Fibroblast of mammary gland (primary cell): ENCODE measurements at places on chromosomes 7 and 10.

DNA sequence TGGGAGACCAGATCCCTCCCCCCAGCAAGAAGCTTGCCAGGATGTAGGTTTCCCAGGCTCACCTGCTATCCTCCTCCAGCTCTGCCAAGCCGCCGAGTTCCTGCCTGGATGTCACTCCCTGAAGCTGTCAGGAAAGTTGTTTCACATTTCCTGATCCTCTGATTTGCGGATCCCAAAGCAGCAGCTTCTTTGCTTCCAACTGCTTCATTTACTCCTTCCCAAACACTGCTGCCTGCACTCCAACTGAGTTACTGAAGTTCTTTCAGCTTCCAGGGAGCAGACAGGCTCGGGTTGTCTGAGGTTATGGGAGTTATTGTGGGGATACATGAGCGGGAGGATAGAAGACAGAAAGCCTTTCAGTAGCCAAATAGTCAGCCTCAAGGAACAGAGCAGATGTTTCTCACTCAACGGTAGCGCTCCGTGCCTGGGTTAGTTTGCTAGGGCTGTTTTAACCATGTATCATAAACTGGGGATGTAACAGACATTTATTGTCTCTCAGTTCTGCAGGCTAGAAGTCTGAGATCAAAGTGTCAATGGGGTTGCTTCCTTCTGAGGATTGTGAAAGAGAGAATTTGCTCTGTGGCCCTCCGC is 516.0 kb downstream of the REEP3 start:
- no peak for DNase-seq

- no peak for DNase-seq
Observed at GRCh38 chr7:489876-490275, 29.8 kb downstream of the PDGFA start.

DNA sequence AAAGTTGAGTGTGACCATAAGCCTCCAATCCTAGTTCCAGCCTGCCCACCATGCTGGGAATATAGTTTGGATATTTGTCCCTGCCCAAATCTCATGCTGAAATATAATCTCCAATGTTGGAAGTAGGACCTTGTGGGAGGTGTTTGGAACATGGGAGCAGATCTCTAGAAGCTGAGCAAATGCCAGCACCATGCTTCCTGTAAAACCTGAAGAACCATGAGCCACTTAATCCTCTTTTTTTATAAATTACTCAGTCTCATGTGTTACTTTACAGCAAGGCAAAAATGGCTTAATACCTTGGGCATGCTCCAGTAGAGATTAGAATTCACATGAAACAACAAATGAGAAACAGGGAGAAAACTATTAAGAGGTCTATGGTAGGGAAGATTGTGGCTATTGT is 27.2 kb downstream of the STEAP1 start:
- DNase-seq, result no peak

- no peak for DNase-seq
Observed at GRCh38 chr10:80283119-80283518, 6.3 kb downstream of the MAT1A start.

GRCh38 chr7:43568529-43568928 is 14.4 kb upstream of the STK17A start:
- peak; percentile 47 for DNase-seq

- DNase-seq, result no peak
Observed at GRCh38 chr10:77284797-77285196, 352.8 kb downstream of the KCNMA1 start.

DNA sequence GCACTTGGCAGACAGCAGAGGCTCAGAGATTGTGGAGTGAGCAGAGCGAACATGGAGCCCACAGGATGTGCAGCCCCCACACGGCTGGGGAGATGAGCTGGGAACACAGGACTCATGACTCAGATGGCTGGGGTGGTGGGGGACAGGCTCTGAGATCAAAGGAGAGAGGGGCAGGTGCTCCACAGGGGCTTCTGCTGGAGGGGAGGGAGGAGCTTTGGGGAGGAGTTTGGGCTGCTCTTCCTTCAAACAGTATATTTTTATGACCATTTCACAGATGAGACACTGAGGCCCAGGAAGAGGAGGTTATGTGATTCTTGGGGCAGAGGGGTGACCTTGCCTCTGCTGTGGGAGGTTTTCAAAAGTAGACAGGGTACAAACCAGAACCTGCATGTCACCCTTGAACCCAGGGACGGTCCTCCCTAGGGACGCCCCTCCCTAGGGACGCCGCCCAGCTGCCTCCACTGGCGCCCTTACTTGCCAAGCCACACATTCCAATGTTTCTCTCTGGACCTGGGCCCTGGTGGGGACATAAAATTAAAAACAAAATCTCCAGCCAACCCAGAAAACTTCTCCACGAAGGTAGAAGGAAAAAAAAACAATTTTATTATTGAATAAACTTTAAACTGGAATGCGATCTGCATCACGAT is 981 bp upstream of the CRYGN start:
- DNase-seq, result peak; percentile 42

DNA sequence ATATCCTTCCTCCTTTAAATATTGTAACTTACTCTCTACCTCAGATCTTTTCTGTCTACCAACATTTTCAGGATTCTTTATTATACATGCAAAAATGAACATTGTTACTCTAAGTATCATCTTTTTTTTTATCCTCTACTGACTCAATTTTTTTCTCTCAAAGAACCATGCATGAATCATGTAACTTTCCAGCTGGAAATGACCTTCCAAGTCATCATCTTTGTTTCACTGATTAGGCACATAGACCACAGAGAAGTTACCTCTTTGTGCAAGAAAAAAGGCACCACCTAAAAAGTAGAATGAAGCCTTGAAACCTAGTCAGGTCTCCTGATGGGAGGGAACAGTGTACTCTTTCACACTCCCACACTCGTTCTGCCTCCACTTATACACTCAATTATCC is 234.9 kb downstream of the HGF start:
- peak; percentile 43 for DNase-seq

- peak; percentile 71 for DNase-seq
Observed at GRCh38 chr7:80136261-80137055, 1.8 kb downstream of the GNAI1 start.

DNA sequence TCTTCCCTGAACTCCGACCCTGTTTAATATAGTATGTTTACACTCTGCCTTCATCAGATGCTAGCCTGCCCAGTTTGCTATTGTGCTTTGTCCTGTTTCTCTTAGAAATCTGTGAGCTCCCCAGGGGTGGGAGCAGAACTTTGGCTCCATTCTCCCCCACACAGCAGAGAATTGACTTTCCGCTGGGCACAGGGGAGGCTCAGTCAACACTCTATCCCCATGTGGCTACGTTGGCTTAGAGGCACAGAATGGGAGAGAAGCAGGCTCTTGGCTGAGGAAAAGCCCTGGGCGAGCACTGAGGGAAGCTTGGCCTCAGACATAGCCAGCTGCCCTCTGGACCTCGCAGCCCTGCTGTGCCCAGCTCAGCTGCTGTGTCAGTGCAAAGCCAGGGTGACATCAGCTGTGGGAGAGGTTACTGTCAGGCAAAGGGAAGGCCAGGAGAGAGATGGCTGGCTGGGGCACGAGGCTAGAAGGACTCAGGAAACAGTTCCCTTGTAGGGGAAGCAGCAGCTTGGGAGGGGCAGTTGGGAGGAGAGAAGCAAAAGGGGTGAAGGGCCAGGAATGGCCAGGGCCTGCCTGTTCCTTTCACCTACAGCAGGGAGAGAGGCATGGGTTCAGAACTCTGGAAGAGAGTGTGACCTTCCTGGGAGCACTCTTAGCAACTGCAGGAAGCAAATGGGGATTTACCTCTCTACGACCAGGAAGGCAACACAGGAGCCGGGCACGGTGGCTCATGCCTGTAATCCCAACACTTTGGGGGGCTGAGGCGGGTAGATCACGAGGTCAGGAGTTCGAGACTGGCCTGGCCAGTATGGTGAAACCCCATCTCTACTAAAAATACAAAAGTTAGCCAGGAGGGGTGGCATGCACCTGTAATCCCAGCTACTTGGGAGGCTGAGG is 5.8 kb upstream of the SCD start:
- peak; percentile 43 for DNase-seq

GRCh38 chr10:112374724-112375541 is 1.0 kb downstream of the ACSL5 start:
- DNase-seq, result no peak

GRCh38 chr7:6482743-6483119 is 35.0 kb upstream of the DAGLB start:
- DNase-seq, result no peak

DNA sequence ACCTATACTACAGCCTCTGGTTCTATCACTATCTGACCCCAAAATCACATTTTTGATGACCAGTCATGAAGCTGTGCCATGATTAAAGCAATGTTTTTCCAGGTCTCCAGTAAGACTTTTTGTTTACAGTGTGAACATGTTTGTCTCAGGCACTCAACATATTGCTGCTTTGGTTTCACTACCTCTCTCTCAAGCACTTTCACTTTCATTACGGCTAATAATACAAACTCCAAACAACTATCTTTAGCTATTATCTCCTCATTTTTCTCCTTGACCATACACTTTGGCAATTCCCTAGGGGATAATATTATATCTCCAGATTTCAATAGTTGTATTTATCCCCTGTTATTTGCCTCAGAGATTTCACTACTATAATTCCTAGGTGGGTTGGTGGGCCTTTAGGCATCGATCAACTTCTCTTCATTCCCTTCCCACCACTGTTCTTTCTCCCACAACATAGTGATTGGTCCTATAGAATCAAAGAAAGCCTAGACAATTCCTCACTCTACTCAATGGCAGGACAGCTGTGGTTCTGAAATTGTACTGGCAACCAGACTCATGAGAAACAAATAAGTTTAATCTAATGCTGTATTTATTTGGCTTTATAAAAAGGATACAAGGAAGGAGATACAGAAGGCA is 261.4 kb upstream of the ZWINT start:
- no peak for DNase-seq

DNA sequence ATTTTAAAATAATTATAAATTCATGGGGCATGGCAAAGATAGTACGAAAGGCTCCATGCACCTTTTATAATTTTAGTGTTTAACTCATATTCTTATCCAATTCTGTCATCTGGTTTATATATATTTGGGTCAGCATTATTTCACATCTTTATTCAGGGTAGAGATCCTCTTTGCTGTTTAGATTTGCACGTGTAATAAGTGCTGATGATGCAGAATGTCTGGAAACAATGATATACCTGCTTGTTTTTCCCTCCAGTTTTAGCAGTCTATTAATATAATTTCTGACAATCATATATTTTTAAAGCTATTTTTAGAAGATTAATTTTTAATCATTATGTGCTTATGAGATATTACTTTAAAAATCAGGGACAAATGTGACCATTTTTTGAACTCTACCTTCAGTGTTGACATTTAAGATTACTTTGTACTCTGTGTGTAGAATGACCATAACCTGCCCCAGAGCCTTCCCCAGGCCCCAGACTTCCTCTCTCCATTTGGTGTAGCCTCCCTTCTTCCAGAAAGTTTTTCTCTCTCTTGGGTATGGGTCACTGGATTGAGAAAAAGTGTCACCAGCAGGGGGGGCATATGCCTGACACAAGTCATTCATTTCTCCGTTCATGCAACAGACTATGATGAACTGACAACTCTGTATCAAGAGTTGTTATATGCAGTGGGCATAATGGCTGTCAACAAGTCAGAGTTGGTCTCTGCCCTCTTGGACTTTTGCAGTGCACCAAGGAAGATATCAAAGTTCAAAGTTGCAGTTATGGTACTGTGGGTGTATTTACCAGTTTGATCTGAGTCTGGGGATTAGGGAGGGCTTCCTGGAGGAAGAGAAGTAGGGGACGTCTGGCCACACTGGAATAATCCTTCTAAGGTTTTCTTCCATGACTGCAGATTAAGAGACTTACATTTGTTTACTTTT is 192.6 kb upstream of the CCDC6 start:
- no peak for DNase-seq

- DNase-seq, result no peak
Observed at GRCh38 chr10:22479419-22479818, 134.1 kb downstream of the SPAG6 start.
